ENCODE measurements at places on chromosomes 11 and 22.

DNA sequence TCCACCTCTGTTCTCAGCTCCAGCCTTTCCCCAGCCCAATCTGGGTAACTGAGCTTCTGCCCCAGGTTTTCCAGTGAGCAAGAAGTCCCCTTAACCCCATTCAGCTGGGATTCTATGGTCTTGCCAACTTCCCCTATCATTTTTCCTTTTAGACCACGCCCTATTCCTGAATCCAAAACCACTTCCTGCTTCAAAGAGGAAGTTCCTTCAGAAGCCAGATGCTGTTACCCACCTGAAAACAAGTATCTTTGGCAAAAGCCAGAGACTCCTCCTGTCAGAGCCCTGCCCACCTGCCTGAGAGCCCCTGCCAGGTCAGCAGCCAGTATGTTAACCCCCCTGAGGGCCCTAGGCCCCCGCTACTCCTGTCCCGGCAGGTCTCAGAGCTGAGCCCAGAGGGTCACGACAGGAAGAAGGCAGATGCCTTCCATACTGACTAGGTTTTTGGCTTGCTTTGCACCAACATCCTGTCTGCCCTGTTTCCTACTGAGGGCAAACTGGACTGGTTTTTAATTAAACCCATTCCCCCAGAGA is 20.3 kb upstream of the MICAL2 start:
- no peak for DNase-seq

GRCh38 chr22:36520423-36520822 is 8.5 kb downstream of the EIF3D start:
- no peak for DNase-seq

GRCh38 chr11:34349882-34350281 is 7.9 kb downstream of the ABTB2 start:
- no peak for DNase-seq

- no peak for DNase-seq
Observed at GRCh38 chr11:87878373-87878825, 296.8 kb downstream of the RAB38 start.

DNA sequence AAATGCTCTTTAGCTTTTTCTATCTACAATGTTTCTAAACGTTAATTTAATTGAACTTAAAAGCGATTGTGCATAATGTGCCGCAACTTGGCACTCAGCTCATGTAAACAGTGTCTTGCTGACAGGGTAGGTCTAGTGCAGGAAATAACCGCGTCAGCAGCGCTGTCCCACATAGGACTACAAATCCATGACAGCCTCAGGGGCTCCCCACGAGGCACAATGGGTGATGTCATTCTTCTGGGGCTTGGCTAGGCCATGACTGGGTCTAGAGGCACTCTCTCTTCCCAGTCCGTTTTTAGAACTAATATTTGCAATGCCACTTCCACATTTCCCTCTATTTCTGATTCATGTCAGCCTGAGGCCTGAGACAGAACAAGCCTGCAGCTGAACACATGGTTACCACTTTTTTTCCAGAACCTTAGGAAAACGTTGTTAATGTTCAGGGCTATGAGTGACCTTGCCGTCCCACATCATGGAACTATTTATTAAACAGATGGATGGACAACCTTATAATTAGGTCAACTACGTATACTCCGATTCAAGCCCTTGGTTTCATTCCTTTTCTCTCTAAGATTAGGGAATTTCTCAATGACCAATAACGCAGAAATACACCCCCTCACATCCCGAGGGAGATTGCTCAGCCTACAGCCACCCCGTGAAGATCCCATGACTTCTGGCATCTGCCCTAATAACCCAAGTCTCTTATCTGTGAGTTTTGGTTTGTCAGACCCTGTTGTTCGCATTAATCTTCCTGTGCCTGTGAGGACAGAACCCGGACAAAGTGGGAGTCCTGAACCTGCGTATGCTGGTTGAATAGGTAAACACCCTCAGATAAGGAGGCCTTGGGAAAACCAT is 19.4 kb upstream of the SNX32 start:
- DNase-seq = peak; percentile 5
